Lung (tissue), 17 donors: ENCODE measurements at places on chromosomes 4 and X. TPM values are rescaled to one million over a fixed set of nuclear protein-coding genes. Genes with fewer than 3 reads are reported as not detected.

The DIAPH2 gene
- polyA plus RNA-seq = 8.1 TPM

GRCh38 chrX:66728818-66729271, 90.0 kb upstream of the EDA2R start:
- peak; percentile 46 for DNase-seq

DNA sequence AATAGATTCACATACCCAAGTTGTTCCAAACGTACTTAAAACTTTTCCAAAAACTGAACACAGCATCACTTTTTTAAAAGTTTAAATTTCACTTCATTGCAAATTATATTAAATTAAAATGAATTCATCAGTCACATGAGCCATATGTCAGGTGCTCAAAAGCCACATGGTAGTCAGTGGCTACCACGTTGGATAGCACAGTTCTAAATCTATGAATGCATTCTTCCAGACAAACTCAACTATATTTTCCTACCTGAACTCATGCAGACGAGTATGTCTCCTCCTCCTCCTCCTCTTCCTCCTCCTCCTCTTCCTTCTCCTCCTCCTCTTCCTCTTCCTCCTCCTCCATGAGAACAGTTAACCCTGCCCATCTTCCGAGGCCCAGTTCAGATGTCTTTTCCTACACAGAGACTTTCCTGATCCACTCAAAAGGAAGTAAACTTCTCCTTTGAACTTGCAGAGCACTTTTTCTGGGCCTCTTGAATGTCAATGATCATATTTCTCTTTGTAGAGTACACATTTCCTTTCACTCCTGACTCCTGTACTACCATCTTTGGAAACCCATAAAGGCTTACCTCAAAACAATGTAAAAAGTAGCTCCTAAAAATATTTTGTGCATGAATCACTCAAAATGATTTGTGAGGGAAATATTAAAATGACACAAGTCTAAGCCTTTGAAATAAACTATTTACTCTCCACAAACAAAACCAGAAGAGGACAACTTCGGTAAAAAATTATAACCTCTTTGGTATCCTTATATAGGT, 172.6 kb downstream of the AMELX start:
- no peak for DNase-seq

DNA sequence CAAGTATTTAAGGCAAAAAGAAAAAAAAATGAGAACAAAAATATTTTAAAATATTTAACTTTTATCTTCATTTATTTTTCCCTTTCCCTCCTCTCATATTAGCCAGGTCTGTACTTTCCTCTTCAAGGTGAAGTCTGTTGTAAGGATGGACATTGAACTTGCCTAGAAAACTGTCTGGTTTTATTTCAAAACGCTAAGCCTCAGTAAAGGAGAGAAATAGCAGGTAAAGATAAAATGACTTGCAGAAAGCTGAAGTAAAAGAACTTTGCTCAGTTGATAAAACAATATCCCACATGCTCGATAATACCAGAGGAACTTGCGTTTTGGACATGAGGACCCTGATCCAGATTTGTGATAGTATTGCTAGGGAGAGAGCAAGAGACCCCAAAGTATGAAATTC, 28.6 kb upstream of the METAP1 start:
- DNase-seq = no peak

DNA sequence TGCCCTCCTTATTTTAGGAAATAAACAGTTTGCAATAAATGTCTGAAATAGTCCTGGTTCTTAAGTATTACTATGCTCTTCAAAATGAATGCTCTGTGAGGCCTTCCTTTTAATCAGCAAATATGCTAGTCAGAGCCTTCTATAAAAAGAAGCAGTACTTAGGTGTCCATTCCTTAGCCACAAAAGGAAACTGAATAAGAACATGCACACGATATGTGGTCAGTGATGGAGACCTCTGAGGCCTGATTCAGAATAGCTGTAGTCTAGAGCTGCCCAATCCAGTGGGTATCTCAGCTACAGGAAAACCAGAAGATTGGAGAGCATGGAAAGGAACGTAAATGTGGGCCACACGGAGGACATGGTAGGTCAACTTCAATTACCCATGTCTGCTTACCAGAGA, 141.8 kb downstream of the RASL11B start:
- no peak for DNase-seq
